ENCODE measurements at places on chromosomes 11 and 22.

DNA sequence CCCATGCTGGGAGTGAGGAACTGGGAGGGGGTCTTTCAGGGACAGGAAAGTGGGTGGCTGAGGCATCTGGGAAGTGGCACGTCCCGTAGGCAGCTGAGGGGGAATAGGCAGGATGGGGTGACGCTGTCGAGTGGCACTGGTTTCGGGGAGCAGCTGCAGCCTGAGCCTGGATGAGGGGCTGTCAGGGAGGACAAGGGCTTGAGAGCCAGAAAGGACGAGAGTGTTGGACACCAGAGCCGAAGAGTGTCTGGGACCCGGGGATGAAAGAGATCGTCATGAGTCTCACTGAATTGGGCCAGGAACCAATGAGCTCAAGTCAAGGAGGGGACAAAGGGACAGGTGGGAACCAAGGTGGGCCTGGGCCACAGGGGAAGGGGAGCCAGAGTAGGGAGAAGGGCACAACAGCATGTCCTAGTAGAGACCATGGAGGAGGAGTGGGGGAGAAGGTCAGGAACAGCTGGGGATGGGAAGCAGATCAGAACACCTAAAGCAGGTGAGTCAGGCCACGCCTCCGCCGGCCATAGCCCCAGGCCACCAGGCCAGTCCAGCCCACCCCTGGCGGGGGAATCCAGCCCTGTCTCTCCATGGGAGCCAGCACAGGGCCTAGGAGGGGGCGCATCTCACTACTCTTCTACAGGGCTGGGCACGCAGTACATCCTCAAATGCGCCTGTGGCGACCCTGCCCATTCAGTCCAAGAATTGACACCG, 4.2 kb downstream of the RAB3IL1 start:
- no peak for DNase-seq

DNA sequence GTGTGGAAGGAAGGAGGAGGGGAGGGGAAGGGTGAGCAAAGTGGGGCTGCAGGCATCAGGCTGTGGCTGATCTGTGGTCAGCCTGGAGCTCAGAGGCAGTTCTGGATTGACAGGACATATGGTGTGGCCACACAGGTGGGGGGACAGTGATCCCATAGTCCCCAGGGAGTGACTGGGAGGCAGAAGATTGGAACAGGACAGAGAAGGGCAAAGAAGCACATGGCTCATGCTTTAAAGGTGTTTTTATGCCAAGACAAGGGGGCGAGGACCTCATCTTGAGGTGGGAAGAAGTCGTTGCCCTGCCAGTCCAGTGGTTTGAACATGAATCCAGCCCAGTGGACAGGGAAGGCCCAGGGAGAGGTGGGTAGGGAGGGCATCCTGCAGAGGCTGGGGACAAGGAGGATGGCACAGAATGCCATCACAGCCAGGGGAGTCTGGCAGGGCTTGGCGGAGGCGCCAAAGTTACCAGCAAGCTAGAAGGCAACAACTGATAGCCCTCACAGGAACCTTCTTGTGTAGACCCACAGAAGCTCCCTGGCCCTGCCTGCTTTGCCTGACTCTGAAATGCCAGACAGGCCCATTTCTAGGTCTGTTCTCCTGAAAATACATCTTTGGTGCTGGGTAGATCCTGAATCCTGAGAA, 3.1 kb downstream of the BET1L start:
- no peak for DNase-seq

GRCh38 chr11:93870616-93871015, 20.2 kb upstream of the VSTM5 start:
- DNase-seq: no peak

- DNase-seq: no peak
Observed at GRCh38 chr22:32539631-32540421, 65.2 kb downstream of the FBXO7 start.

DNA sequence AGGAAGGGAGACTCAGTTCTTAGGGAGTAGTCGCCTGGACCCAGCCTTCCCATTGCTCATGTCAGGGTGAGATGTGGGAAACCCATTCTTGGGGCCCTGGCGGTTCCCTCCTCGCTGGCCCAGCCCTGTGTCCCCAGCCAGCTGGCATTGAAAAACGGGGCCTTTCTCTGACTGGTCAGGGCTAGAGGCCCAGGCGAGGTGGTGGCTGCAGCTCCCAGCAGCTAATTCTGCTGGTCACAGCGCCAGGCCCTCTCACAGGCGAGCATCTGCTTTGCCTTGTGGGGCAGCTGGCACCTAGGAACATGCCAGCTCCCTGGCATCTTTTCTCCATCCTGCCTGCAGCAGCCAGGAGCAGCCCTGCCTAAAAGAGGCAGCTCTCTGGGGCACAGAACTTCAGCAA, 20.1 kb downstream of the TSPAN18 start:
- no peak for DNase-seq

- DNase-seq: no peak
Observed at GRCh38 chr22:19654338-19654987, 59.8 kb upstream of the SEPTIN5 start.

- no peak for DNase-seq
Observed at GRCh38 chr11:38582756-38583155, 1984.7 kb upstream of the RAG2 start.

- DNase-seq: no peak
Observed at GRCh38 chr22:33573479-33573878, 346.8 kb downstream of the LARGE1 start.

DNA sequence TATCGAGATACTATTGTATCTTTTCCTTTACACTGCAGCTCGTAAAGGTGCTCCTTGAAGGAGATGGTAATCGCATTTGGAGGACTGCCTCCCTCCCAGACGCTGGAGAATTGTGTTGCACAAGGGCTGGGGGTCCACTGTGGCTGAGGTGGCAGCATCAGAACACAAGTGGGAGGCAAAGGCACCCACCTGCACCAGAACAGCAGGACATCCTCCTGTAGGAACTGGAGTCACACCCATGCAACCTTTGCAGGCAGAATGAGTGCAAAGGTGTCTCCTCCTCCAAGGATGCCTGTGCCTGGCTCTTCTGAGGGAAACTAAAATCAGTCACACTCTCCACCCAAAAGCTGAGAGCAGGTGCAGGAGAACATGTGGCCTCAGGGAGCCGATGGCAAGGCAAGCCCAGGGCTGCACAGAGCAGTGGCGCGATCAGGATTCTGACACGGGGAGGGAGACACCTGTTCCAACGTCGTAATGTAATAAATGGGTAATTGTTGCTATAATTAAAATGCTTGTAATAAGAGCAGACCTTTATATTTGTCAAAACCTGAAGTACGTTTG, 1501.4 kb downstream of the TBC1D22A start:
- no peak for DNase-seq

- DNase-seq: no peak
Observed at GRCh38 chr11:26958702-26959049, 35.2 kb upstream of the FIBIN start.

DNA sequence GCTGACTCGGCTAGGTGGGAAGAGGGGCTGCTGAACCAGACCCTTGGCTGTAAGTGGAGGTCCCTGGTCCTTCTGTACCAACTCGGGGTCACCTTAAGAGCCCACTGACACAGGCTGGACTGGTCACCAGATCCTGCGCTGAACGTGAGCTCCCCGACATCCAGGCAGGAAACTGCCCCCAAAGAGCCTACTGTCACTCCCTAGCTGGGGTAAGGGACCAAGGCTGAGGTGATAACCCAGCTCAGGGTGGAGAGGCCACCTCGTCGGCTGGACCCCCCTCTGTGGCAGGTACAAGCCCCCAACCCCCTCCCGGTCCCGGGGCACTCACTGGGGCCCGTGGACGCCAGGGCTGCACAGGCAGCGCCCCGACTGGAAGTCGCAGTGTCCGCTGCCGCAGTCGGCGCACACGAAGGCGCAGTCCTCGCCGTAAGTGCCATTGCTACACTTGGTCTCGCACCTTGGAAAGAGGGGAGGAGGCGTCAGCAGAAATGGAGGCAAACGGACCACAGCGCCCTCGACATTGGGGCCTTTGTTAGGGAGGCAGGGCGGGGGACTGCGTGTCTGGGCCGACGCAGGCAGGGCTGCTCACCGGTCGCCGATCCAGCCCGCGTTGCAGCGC, 7.4 kb downstream of the SCARF2 start:
- DNase-seq: no peak

GRCh38 chr22:24146791-24147353, 34.4 kb upstream of the SUSD2 start:
- DNase-seq: no peak

- DNase-seq: no peak
Observed at GRCh38 chr11:63610604-63611394, 3.4 kb downstream of the PLAAT3 start.

DNA sequence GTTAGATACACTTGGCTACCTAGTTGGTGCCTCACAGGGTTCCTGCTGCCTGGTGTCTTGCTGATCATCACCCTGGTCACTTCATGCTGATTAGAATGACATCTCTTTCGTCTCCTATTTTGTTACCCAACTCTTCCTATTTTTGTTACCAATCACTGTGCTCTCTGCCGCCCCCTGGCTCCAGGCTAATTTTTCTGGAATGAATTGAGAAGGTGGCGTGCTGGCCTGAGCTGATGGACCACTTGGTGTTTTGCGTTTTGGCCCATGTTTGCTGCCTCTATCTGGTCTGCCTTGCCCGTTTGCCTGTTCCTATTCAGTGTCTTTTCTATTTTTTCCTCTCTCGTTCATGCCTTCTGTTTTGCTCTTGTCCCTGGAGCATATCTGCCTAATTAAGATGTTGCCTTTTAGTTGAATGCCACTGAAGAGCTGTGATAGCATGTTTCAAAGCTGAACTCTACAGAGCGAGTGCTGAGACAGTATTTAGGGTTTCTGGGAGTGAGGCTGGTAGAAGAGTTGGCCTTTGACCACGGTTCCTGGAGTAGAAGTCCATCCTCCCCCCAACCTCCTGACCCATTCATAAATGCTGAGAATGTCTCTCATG, 5.9 kb upstream of the ATF4 start:
- peak; percentile 57 for DNase-seq

GRCh38 chr11:46755962-46756361, 36.9 kb downstream of the F2 start:
- DNase-seq: no peak

DNA sequence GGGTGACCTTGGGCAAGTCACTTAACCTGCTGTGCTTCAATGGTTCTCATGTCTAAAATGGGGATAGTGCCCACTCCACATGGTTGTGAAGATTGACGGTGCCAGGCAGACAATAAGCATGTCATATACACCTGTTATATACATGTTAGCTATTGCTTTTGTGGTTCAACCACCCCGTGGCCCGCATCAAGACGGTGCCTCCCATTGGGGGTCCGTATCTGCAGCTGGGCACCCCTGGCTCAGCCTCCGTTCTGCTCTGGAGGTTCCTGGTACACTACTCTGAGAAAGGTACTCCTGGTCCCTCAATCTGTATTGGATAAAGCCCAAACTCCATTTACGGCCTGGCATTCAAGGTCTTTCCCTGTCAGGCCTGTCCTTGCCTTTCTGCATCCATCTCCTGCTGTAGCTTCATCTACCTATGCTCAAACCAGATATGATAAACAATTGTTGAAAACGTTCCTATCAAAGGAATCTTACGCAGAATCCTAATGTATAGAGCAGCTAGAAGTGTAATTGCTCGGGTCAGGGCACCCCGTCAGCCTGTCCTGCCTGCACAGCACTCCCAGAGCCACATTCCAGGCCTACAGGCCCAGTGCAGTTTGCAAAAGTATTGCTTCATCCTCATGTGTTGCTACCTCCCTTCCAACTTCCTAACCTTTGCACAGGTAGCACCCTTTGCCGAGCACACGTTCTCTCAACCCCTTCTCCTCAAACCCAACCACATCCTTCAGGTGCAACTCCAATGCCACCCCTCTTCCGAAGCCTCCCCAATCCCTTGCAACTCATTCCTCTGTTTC, 194.9 kb downstream of the BCR start:
- no peak for DNase-seq

DNA sequence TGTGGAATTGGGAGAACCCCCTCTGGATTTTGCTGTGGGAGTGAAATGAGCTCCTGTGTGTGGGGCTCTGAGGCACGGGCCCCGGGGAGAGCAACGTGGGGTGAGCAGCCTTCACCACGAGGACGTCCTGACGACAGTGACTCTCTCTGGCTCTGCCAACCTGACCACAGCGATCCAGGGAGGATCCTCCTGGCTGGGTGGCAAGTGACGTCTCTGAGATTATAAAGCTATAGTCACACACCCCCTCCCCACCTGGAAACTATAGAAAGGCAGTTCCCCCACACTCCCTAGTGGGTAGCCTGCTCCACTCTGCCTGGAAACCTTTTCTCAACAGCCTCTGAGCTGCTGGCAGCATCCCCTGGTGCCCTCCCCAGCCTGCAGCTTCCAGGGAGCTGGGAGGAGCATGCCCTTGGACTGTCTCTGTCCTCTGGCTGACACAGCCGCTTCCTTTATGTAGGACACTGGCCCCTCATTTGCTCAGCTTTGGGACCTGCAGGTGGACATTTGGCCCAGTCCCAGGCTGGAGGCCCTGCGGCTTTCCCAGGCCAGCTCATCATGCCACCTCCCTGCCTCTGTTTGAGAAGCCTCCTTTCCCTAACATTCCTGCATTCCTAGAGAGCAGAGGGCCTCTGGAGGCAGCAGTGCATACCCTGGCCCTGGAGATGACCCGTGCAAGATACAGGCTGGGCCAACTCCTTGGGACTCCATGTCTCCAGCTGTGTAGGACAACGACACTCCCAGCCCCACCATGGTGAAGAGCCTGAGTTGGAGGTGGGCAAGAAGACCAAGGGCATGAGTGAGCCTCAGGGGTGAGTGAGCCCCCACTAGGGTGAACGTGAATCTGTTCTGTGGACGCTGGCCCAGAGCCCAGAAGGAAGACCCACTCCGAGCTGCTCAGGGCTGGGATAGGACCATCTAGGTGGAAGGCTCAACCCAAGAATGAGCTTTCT, 314.0 kb downstream of the NTM start:
- DNase-seq: no peak

DNA sequence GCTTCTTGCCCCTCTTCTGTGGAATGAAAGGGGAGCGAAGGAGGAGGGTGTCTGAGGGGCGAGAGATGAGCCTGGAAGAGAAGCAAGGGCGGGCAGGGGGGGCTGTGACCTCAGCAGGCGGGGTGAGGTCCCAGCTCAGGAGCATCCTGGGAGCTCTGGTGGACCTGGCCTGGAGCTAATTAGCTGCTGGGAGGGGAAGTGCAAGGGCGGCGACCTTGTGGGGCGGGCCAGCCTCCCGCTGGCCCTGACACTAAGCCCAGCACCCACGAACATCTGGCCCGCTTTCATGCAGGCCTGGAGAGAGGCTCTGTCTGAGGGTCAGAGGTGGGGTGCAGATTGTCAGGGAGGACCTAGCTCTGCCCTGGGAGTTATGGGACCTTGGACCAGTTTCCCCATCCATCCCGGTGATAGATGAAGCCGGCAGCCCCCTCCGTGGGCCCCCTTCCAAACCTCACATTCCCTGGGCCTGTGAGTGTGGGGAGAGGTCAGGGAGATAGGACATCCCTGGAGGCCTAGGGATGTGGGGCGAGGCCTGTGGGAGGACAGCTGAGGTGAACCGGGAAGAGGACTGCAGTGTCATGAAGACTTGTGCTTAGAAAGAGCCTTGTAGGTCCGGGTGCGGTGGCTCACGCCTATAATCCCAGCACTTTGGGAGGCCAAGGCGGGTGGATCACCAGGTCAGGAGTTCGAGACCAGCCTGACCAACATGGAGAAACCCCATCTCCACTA, 28.5 kb upstream of the CD82 start:
- no peak for DNase-seq

DNA sequence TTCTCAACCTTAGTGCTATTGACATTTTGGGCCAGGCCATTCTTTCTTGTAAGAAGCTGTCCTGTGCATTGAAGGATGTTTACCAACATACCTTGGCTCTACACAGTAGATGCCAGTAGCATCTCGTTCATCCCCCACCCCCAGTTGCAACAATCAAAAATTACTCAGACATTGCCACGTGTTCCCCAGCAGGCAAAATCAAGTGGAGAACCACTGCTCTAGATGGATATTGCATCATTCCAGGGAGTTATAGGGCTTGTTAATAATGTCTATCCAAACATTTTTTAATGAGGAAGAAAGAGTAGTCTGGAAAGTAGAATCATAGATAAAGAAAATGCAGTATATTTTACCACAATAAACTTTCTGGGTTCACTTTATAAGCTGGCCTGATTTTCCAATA, 64.1 kb downstream of the PRMT3 start:
- no peak for DNase-seq
